Amygdala (tissue), 56 donors: ENCODE measurements at places on chromosomes 4 and X.

DNA sequence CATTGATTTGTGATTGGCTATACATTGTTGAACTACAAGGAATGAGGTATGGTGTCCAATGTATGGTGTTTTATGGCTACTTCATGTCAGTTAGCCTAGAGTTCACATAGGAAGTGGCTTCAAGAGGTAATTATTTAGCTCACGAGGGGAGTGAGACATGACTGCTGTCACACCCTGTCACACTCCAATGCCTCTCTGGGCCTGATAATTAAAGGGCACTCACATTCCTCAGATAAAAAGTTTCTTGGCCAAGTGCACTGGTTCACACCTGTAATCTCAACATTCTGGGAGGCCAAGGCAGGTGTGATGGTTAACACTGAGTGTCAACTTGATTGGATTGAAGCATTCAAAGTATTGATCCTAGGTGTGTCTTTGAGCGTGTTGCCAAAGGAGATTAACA is 65.0 kb upstream of the DDX60 start:
- DNase-seq, result no peak

DNA sequence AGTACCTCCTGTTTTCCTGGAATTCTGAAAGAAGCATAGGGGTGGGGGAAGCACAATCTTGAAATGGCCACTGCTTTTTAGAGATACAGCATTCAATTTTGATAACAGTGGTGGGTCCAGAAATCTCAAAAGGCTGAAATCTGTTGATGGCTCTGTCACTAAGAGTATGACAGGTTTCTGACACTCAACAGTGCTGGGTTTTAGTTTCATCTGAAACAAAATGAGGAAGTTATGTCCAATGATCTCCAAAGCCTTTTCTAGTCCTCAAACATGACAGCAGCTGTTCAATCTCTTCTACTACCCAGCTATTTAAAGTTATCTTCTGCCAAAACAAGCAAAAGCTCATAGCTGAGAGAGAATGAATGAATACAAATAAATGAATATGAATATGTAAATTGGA is 110.5 kb downstream of the IL1RAPL1 start:
- no peak for DNase-seq

DNA sequence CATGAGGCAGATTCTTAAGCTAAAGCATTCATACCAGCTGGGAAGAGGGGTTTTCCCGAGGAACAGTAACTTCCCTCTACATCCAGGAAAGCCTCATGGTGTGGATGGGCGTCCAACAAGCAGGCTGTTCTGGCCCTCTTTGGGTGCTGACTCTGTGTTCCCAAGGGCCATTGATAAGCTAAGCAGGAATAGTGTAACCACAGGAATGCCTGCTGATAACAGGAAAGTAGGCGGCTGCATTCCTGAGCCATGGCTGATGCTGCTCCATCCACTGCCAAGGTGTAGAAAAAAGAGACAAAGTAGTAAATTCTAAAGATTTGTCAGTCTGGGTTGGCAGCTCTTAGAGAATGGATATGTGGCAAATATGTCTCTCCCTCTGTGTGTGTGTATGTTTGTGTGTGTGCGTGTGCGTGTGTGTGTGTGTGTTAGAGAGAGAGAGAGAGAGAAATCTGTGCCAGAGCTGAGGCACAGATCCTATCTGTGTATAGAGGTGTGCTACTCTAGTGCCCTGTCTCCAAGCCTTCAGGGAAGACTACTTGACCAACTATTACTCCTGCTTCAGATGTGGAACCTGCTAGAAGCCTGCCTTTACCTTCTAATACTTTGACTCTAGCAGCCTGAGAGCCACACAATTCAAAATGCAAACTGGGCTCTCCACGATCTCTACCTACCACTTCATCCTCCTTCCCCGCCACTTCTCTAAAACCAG is 353.1 kb upstream of the NR3C2 start:
- DNase-seq, result no peak

DNA sequence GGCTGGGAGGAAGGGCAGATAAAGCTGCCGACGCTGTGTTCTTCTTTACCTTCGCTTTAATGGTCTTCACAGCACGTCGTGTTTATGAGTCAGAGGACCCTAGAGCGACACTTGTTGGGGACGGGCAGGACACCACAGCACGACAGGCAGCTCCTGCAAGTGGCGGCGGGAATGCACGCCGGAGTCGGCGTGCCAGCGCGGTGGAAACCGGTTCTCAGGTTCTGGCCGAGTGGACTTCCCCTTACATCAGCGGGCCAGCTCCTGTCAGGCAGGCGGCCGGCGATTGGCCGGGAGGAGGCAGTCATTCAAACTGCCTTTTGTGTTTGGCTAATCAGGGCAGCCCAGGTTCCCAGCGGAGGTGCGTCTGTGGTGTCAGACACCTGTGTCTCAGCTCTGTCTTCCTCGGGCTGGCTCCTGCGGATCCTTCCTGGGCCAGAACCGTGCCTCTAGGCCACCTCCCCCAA is 150.9 kb downstream of the SHROOM3 start:
- DNase-seq, result peak; percentile 52

DNA sequence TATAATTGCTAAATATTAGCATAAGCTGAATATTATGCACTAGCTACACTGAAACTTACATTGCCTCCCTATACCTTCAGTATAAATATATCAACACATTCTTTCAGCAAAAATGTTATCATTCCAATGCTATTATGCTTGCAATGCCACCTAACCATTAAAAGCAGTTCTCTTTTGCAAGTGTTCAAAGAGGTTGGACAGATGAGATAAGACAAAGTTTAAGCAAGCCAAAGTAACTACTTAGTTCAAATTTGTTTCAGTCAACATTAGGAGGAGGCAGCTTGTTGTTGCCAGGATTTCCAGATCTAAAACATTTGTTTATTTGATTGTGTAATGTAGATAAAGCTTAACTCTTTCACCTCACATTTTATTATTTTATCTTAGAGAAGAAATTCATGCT is 323.9 kb upstream of the FAM241A start:
- no peak for DNase-seq

DNA sequence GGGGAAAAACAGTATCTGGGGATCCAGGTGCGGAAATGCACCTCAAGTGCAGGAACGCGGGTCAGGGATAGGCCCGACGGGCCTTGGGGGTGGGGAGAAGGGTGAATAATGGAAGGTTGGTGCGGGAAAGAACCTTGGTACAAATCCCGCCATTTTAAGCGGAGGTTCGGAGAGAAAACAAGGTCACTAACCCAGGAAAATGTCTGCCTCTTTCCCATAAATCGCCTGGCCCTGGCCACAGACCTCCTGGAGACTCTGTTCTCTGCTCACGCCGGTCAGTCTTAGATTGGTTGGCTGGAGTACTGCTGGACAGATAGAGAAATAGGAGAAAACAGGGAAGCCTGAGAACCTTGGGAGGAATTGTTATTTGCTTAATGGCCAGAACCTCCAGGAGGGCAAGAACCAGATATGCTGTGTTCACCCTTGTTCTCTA is 897 bp upstream of the FBXL5 start:
- DNase-seq, result no peak

DNA sequence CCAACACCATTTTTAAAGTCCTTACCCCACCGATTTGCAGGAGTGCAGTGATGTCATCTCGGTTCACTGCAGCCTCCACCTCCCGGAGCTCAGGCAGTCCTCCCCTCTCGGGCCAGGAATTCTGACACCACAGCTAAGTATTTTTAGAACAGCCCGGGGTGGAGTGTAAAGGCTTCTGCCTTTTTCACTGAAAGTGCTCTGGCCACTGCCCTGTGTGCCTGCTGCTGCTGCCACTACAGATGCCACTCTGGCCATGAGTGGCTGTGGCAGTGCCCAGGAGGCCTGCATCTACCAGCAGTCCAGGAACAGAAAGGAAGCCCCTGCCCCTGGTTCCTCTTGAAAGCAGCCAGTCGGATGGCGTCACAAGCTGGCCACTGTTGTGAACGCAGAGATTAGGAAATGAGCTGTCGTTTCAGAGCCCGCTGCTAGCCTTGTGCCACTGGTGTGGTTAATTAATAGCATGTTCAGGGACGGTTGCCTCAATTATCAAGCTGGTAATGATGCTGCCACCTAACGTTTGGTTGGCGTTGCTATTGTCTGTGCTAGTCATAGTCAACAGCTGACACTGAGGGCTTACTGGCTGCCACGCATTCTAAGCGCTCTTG is 23.6 kb upstream of the TBC1D14 start:
- peak; percentile 66 for DNase-seq

- DNase-seq, result no peak
Observed at GRCh38 chrX:86369847-86370630, 221.8 kb downstream of the DACH2 start.

DNA sequence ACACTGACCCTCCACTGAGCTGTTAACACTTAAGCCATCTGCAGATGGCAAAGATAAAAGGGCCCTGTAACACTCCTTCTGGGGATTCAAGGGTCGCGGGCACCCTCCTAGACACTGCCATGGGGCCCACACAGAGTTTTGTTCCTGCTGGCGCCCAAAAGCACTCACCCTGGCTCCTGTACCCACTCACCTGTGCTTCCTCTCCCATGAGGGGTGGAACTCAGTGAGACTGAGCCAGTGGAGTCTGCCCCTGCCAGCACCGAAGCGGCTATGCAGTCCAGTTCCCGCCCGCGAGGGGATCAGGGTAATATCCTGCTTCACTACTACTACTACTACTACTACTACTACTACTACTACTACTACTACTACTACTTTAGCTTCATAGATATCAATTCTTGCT is 312.1 kb upstream of the FTHL17 start:
- DNase-seq, result no peak

GRCh38 chr4:152079543-152080293 is 318.9 kb upstream of the GATB start:
- DNase-seq, result no peak

DNA sequence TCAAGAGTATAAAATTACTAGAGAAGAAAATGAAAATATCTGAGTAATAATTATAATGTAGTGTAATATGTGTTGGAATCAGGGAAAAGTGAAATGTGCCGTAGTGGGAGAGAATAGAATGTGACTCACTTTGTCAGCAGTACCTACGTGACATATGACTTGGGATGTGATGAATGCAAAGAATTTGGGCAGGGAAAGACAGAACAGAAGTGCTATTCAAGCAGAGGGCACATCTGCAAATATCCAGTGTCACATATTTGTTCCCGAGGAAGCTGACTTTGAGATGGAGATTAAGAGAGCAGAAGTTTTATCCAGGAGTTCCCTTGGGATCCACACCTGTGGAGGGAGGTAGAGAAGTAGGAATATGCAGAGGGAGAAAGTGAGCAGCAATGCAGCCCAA is 69.3 kb upstream of the HS3ST1 start:
- DNase-seq, result no peak

DNA sequence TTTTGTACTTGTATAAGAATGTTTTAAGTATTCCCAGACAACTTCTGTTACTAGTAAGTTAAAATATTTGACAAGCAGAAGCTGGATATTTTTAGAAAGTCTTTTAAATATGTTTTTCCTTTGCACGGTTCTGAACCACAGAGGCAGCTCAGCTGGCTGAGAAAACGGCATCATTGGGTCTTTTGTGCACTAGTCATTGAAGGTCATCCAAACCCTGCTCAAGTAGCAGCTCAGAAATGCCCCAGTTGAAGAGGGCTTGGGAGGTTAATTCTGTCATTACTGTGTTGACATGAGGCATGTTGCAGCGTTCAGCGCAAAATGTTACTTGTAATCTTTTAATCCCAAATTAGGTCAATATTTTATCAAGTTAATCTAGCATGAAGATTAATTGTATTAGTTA is 383.7 kb upstream of the FAM241A start:
- no peak for DNase-seq

GRCh38 chrX:12308420-12308819 is 170.1 kb downstream of the FRMPD4 start:
- DNase-seq, result no peak

GRCh38 chrX:40299641-40300046 is 201.9 kb upstream of the BCOR start:
- DNase-seq, result no peak

- DNase-seq, result no peak
Observed at GRCh38 chrX:139898334-139898733, 34.5 kb downstream of the ATP11C start.

DNA sequence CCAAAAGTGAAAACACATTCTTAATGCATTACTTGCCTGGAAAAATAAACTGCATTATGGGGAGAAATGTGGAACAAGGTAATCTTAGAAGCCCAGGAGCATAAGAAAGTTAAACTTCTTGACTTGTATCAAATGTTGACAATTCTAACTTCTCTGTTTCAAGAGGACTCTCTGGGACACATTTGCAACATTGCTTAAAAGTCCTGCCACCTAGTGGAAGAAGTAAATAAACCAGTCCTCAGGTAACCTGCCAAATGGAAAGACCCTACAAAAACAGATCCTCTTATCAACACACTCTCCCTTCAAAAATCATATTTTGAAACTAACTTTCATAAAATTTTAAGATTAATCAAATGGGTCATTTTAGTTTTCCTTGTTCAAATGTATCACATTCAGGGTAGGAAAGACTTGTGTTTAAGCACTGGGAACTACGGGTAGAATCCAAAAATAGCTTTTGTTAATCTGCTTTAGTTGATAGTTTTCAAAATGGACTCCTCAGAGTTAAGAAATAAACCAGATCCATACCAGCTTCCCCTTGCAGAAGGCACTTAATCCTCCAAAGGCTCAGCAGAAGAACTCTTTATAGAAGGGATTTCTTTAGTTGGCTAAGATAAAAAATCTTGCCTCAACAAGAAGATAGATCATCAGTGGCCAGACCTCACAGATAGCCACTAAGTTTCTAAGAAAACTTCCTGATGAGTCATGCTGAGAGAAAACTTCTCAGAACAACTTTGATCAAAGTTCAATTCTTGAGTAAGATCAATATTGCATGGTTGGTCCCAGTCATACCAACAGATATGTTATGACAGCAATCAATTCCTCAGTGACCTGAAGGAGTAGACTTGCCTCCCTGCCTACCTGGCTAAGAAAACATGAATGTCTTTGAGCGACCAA is 141.7 kb downstream of the HHIP start:
- DNase-seq, result no peak

- DNase-seq, result no peak
Observed at GRCh38 chr4:3044870-3045819, 29.2 kb downstream of the HTT-AS start.

DNA sequence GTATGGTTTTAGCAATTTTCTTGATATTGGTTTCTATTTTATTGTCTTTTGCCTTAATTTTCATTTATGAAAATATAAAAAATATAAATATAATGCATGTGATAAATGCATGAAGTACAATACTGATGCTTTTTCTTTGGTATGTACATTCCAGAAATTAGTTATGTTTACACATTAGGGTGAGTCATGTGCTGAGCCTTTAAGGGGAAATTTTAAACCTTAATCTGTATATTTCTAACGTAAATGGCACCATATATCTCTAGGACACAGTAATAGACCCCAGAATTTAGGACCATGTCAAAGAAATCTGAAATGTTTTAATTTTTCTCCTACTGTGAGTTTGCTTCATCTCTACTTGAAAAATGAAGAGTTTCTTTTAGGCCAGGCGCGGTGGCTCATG is 117.8 kb upstream of the SPRY1 start:
- DNase-seq, result no peak

DNA sequence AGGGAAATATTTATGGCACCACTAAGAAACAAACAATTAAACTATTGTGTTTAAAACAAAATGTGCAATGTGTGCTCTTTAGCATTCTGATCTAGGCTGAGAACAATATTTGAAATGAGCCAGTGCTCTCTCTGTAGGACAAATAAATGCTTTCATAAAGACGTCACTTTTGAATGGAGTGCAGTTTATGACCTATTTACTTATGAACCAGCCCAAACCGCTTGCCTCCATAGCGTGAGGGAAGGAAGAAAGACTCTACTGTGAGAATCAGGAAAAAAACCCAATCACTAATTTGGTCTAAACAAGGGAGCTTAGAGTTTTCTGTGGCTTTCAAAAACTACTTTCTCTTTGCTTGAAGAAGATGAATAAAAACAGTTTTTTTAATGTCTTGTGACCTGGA is 39.4 kb downstream of the SAT1 start:
- no peak for DNase-seq

- no peak for DNase-seq
Observed at GRCh38 chr4:62156205-62156604, 956.1 kb downstream of the ADGRL3 start.

GRCh38 chr4:7365462-7366179 is 69.1 kb downstream of the PSAPL1 start:
- DNase-seq, result peak; percentile 19
